ENCODE measurements at places on chromosomes 4 and X. TPM values are rescaled to one million over a fixed set of nuclear protein-coding genes. Genes with fewer than 3 reads are reported as not detected.

DNA sequence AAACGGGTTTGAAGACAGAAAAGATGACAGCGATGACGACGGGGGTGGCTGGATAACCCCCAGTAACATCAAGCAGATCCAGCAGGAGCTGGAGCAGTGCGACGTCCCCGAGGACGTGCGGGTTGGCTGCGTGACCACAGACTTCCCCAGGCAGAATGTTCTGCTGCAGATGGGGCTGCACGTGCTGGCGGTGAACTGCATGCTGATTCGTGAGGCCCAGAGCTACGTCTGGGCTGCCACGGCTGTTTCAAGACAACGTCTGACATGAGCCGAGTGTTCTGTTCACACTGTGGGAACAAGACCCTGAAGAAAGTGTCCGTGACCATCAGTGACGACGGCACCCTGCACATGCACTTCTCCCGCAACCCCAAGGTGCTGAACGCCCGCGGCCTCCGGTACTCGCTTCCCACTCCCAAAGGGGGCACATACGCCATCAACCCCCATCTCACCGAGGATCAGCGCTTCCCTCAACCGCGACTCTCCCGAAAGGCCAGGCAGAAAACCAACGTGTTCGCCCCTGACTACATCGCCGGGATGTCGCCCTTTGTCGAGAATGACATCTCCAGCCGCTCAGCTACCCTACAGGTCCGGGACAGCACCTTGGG, 319.2 kb upstream of the SLC7A11 start:
- no peak overlapping the region for H3K27ac ChIP-seq
- H3K4me3 ChIP-seq = no peak overlapping the region
- no peak for DNase-seq
- no peaks in the 10 kb centered on the region for H3K4me1 ChIP-seq
- H3K36me3 ChIP-seq = no peaks in the 10 kb centered on the region
- no peaks in the 10 kb centered on the region for H3K27me3 ChIP-seq

GRCh38 chrX:63746278-63746677, 38.7 kb downstream of the ARHGEF9 start:
- H3K4me3 ChIP-seq = no peak overlapping the region
- no peak overlapping the region for H3K27ac ChIP-seq
- H3K36me3 ChIP-seq = no peaks in the 10 kb centered on the region
- DNase-seq = no peak
- no peaks in the 10 kb centered on the region for H3K4me1 ChIP-seq

The FGF13 gene
- total RNA-seq = 12.5 TPM

The NAAA gene
- 41.0 TPM for total RNA-seq

- no peak for DNase-seq
- H3K27ac ChIP-seq = no peak overlapping the region
- no peaks in the 10 kb centered on the region for H3K4me1 ChIP-seq
- no peaks in the 10 kb centered on the region for H3K27me3 ChIP-seq
- H3K36me3 ChIP-seq = no peaks in the 10 kb centered on the region
- H3K4me3 ChIP-seq = no peak overlapping the region
Observed at GRCh38 chr4:55132775-55133174, 7.4 kb upstream of the KDR start.

The CAPN6 gene
- 24.4 TPM for total RNA-seq

DNA sequence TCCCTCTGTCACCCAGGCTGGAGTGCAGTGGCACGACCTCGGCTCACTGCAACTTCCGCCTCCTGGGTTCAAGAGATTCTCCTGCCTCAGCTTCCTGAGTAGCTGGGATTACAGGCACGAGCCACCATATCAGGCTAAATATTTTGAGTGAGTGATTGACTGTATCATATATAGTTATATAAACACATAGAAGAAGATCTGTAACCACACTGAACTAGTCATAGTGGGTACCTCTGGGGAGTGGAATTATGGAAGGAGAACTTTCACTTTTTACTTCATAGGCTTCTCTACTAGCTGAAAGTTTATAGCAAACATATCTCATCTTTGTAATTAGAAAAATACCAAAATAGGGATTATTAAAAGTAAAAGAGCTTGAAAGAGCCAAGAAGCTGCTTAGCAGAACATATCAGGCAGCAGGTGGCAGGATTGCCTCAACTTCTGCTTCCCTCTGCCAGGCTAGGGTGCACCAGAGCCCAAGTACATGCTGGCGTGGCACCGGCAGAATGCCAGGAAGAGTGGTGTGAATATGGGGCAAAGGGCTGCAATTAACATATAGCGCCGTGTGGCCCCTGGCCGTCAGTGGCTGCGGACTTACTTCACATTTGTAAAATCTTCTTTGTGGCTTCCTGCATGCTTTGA, 39.5 kb upstream of the CD40LG start:
- H3K4me3 ChIP-seq = no peak overlapping the region
- DNase-seq = no peak
- H3K4me1 ChIP-seq = no peaks in the 10 kb centered on the region
- no peaks in the 10 kb centered on the region for H3K36me3 ChIP-seq
- H3K27ac ChIP-seq = no peak overlapping the region
- H3K27me3 ChIP-seq = no peaks in the 10 kb centered on the region

GRCh38 chr4:1196421-1197183, 24.2 kb upstream of the SPON2 start:
- DNase-seq = peak; percentile 1
- H3K36me3 ChIP-seq = no peaks in the 10 kb centered on the region
- no peak overlapping the region for H3K4me3 ChIP-seq
- H3K4me1 ChIP-seq = peaks cover 29% of the 10 kb centered on the region
- no peaks in the 10 kb centered on the region for H3K27me3 ChIP-seq

The EDA gene
- total RNA-seq = 19.1 TPM

- no peaks in the 10 kb centered on the region for H3K27me3 ChIP-seq
- H3K4me1 ChIP-seq = no peaks in the 10 kb centered on the region
- no peak overlapping the region for H3K4me3 ChIP-seq
- no peak for DNase-seq
- no peak overlapping the region for H3K27ac ChIP-seq
- no peaks in the 10 kb centered on the region for H3K36me3 ChIP-seq
Observed at GRCh38 chr4:124555959-124556358, 156.6 kb downstream of the ANKRD50 start.

- peaks cover 18% of the 10 kb centered on the region for H3K27me3 ChIP-seq
- no peak overlapping the region for H3K27ac ChIP-seq
Observed at GRCh38 chr4:6115342-6115741, 85.0 kb downstream of the JAKMIP1 start.

DNA sequence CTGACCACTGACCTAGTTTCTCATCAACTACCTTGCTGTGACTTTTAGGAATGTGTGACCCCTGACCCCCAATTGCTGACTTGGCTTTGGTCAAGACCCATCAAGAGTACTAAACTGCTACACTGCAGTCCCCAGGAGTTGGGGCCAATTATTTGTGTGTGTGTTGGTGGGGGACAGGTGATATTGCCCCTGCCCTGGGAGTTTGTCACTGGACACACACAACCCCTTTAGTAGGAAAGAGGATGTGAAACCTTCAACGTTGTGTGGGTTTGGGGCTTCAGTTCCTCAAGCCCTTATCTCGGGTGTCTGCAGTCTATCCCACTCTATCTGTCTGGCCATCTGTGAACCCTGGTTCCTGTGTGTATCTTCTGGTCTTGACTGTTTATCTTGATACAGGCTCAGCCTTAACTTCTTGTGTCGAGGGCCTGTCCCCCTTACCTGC, 6.5 kb downstream of the SASH3 start:
- H3K27me3 ChIP-seq = no peaks in the 10 kb centered on the region
- no peak for DNase-seq
- no peaks in the 10 kb centered on the region for H3K36me3 ChIP-seq

- no peaks in the 10 kb centered on the region for H3K4me1 ChIP-seq
- no peaks in the 10 kb centered on the region for H3K27me3 ChIP-seq
- DNase-seq = peak; percentile 53
- no peak overlapping the region for H3K4me3 ChIP-seq
- H3K27ac ChIP-seq = no peak overlapping the region
Observed at GRCh38 chrX:48083212-48083611, 11.8 kb upstream of the ZNF630 start.

- no peak for DNase-seq
- no peaks in the 10 kb centered on the region for H3K27me3 ChIP-seq
- H3K4me3 ChIP-seq = no peak overlapping the region
- no peaks in the 10 kb centered on the region for H3K36me3 ChIP-seq
- H3K27ac ChIP-seq = peak overlapping the region; percentile 29
- H3K4me1 ChIP-seq = peaks cover 15% of the 10 kb centered on the region
Observed at GRCh38 chr4:53785996-53786395, 194.7 kb upstream of the LNX1 start.

The UVSSA gene
- total RNA-seq = 11.0 TPM

GRCh38 chrX:86154553-86154952, 6.3 kb downstream of the DACH2 start:
- H3K27me3 ChIP-seq = peaks cover 4% of the 10 kb centered on the region
- H3K4me3 ChIP-seq = no peak overlapping the region
- no peaks in the 10 kb centered on the region for H3K4me1 ChIP-seq
- no peak for DNase-seq
- H3K27ac ChIP-seq = no peak overlapping the region

The IL2RG gene
- 7.1 TPM for total RNA-seq

DNA sequence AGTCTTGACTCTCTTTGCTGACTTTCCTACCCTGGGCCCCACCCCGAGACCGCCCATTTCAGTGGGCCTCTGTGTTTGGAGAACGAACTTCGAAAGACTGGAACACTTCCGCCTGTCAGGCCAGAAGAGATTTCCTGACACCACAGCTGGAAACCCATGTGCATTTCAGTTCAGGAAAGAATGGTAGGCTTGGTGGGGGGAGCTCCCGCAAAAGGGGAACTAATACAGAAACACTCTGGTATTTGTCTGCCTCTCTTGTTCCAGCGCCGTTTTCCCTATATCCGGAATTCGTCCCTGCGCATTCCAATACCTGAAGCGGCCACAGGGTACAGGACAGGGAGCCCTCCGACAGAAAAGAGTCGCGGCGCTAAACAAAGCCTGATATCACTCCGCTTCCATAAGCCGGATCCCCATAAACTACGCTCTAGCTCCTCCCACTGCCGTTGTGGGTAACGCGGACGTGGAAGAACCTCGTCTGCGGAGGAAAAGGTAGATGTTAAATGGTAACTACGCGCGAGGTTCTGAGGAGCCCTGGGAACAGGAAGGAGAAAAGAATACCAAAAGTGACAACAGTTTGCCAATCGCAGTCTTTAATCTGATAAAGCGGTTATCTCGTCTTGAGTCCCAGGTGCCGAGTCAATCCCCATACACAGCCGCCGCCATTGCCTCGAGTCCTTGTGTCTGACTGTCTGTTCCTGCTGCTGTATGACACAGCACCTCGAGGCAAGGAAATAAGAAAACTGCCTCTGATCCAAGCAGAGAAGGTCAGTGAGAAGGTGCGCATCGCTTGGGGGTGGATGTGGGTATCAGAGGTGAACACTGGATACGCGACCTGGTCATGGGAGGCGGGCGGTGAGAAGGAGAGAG, at the start of gene ARMCX5:
Gene ARMCX5, plus strand, starts transcription at position 432 of the 867 bp plus-strand sequence. CDS start 2,627 bp downstream, outside the sequence.
- no peaks in the 10 kb centered on the region for H3K4me1 ChIP-seq
- H3K4me3 ChIP-seq = peak within 1 kb of the TSS; percentile 65
- peak; percentile 89 for DNase-seq

- no peak for DNase-seq
- no peaks in the 10 kb centered on the region for H3K4me1 ChIP-seq
- no peak overlapping the region for H3K4me3 ChIP-seq
- H3K27me3 ChIP-seq = peaks cover 3% of the 10 kb centered on the region
- no peak overlapping the region for H3K27ac ChIP-seq
Observed at GRCh38 chr4:9926586-9926985, 94.7 kb downstream of the SLC2A9 start.

The PCDH11X gene
- total RNA-seq = 5.5 TPM

The C4orf50 gene
- not detected for total RNA-seq

The CLIC2 gene
- total RNA-seq = 2.2 TPM

The PRRG1 gene
- 27.5 TPM for total RNA-seq

The SHROOM3 gene
- total RNA-seq = 58.8 TPM

DNA sequence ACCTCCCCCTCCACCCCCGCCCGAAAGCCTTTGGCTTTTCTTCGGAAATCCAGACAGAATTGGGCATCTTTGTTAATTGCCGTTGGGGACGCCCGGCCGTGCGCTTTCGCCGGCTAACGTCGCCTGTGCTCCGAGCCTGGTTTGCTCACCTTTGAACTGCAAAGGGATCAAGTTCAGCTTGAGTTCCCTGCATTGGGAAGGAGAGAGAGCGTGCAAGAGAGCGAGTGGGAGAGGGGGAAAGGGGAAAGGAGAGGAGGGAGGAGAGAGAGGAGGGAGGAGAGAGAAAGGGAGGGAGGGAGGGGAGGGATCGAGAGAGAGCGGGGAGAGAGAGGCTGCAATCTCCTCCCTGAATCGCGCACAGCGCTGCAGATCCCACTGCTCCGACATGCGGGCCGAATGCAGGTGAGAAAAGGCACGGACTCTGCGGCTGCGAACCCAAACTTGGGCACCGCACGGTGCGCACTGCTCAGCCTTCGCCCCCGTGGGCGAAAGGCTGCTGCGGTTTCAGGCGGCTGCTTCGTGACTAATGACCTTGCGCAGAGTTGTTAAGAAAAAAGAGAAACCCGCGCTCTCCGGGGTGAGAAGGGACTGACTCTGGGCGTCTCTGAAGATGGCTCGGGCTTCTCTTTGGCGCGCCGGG, at the start of gene PCDH7:
Gene PCDH7, plus strand, starts transcription at position 349 of the 640 bp plus-strand sequence. CDS start 1,054 bp downstream, outside the sequence.
- H3K4me1 ChIP-seq = no peaks in the 10 kb centered on the region
- peak within 1 kb of the TSS; percentile 76 for H3K27ac ChIP-seq
- no peaks in the 10 kb centered on the region for H3K27me3 ChIP-seq
- peak; percentile 66 for DNase-seq

GRCh38 chr4:15765910-15766697, 12.0 kb upstream of the CD38 start:
- no peaks in the 10 kb centered on the region for H3K27me3 ChIP-seq
- H3K36me3 ChIP-seq = no peaks in the 10 kb centered on the region
- no peak overlapping the region for H3K27ac ChIP-seq
- DNase-seq = no peak

DNA sequence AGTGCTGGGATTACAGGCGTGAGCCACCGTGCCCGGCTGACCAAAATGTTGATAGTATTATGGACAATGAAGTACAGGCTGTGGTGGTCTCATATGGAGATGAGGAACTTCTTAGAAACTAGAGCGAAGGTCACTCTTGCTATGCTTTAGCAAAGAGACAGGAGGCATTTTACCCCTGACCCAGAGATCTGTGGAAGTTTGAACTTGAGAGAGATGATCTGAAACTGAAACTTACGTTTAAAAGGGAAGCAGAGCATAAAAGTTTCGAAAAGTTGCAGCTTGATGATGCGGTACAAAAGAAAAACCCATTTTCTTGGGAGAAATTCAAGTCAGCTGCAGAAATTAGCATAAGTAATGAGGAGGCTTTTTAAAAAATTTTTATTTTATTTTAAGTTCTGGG, 8.5 kb upstream of the CTAG2 start:
- H3K27ac ChIP-seq = no peak overlapping the region
- no peaks in the 10 kb centered on the region for H3K27me3 ChIP-seq
- H3K4me1 ChIP-seq = no peaks in the 10 kb centered on the region
- no peak for DNase-seq
- no peaks in the 10 kb centered on the region for H3K36me3 ChIP-seq
- no peak overlapping the region for H3K4me3 ChIP-seq

- no peaks in the 10 kb centered on the region for H3K4me1 ChIP-seq
- H3K27ac ChIP-seq = no peak overlapping the region
- no peaks in the 10 kb centered on the region for H3K27me3 ChIP-seq
- H3K4me3 ChIP-seq = no peak overlapping the region
- no peak for DNase-seq
- H3K36me3 ChIP-seq = no peaks in the 10 kb centered on the region
Observed at GRCh38 chr4:1376841-1377605, 29.2 kb downstream of the NKX1-1 start.

- no peak overlapping the region for H3K4me3 ChIP-seq
- H3K27ac ChIP-seq = no peak overlapping the region
- no peak for DNase-seq
Observed at GRCh38 chrX:150358651-150359050, 4.5 kb upstream of the MAMLD1 start.

All from hepatocyte (in vitro differentiated cells).